Right atrium auricular region (tissue), 2 donors: ENCODE measurements at places on chromosomes 16 and 17. TPM values are rescaled to one million over a fixed set of nuclear protein-coding genes. Genes with fewer than 3 reads are reported as not detected.

- peak overlapping the region; percentile 73 for H3K27ac ChIP-seq
- no peaks in the 10 kb centered on the region for H3K4me1 ChIP-seq
- no peak for DNase-seq
- no peak overlapping the region for H3K4me3 ChIP-seq
These were observed 2.5 kb downstream of the TAC4 start for GRCh38 chr17:49845321-49845720.

HS3ST4 gene
- not detected for total RNA-seq

- H3K36me3 ChIP-seq, result no peaks in the 10 kb centered on the region
- H3K4me1 ChIP-seq, result peaks cover 11% of the 10 kb centered on the region
- no peak for DNase-seq
- no peak overlapping the region for H3K27ac ChIP-seq
- H3K27me3 ChIP-seq, result no peaks in the 10 kb centered on the region
These were observed 5.8 kb downstream of the GPT2 start for GRCh38 chr16:46889942-46890300.

DNA sequence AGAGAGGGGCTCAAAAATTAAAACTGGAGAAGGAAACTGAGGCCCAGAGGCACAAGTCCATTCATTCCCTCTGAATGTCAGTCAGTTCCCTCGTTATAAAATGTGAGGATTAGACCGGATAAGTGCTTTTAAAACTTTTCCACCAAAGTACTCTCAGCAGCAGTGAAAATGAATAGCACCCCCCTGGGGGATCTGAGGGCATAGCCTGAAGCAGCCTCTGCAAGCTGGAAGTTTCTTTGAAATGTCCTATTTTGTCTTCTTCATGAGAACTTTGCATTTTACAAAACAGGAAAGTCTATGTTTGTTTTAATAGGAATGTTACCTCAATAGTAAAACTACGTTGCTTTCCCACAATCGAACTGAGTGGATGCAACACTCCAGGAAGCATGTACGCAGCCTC lies 273.0 kb downstream of the CEP112 start:
- no peaks in the 10 kb centered on the region for H3K27me3 ChIP-seq
- H3K4me3 ChIP-seq, result no peak overlapping the region
- H3K27ac ChIP-seq, result no peak overlapping the region
- no peaks in the 10 kb centered on the region for H3K4me1 ChIP-seq
- H3K36me3 ChIP-seq, result no peaks in the 10 kb centered on the region

CDC42EP4 gene
- 35.4 TPM for total RNA-seq

- no peaks in the 10 kb centered on the region for H3K4me1 ChIP-seq
- H3K4me3 ChIP-seq, result no peak overlapping the region
- DNase-seq, result no peak
- H3K27ac ChIP-seq, result no peak overlapping the region
- H3K36me3 ChIP-seq, result peaks cover 55% of the 10 kb centered on the region
These were observed 35.8 kb downstream of the PTRH2 start for GRCh38 chr17:59671386-59671785.
